ENCODE measurements at places on chromosomes 16 and 17.

DNA sequence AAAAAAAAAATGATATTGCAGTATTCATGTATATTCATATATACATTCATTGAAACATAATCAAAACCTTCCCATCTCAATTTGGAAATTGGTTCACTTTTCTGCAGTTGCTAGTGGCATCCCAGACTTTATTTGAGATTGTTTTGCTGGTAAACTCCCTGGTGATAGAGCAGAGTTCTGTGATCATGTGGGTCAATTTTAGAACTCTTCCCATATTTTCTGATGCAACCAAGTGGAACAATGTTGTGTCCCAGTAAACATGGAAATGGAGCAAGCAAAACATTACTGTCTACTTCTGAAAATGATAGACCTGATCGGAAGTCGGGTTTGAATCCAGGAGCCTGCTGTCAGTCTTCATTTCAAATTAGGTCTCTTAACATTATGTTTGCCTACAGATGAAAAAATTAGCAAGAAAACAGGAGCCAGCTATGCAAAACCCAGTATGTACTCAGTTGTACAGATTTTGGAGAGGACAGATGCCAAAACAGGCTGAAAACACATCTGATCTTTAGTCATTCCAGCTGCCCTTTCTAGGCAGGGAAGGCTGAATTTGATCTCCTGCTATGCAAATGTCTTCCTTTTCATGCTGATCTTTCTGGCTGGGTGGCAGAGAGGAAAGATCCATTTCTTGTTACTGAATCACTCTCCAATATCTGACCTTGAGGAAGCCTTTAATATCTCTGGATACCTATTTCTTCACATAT is 786.6 kb upstream of the SOX9 start:
- no peak for DNase-seq

DNA sequence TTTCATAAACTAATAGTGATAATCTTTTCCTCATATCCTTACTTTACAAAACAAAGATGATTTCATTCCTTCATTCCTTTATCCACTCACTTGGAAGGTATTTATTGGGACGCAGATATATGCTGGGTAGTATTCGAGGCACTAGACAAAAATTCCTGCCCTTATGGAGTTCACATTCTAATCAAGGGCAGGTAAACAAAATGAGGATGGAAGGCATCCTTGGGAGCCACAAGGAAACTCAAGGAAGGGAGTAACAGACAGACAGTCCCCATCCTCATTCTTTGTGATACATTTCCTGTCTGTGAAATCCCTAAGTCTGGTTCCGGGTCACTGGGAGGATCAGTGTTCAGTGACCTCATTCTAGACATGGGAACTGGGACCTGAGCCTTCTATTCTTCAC is 45.2 kb downstream of the SLC6A2 start:
- DNase-seq: no peak

DNA sequence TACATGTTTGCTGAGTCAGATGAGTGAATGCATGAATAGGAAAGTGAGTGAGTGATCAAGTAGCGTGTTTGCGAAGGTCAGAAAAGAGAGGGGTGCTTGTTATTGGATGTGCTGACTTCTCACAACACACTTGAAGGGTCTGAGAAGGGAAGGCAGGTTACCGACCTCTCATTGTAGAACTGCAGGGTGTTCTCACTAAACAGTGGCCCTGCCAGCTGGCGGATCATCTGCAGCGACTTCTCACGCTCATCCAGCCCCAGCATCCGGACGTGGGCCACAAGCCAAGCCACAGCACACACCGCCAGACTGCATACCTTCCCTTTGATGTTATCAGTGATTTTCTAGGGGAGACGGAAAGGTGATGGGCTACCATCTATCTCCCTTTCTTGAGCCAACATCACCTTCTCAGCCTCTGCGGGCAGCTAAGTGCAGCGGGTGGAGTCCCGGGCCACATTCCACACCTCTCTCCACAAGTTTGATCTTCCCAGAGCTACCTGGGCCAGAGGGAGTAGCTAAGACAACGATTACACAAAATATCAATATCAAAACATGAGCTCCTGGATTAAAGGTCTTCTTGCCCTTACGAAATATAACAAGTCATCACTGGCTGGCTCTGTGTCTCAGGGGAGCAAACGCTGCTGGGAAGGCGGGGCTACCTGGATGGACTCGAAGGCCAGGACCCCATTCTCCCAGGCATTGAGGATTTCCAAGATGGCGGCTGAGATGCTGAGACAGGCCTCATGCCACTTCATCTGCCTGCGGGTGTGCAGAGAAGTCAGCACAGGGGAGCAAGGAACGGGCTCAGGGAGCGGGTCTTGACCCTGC is 11.0 kb downstream of the CSF3 start:
- no peak for DNase-seq

DNA sequence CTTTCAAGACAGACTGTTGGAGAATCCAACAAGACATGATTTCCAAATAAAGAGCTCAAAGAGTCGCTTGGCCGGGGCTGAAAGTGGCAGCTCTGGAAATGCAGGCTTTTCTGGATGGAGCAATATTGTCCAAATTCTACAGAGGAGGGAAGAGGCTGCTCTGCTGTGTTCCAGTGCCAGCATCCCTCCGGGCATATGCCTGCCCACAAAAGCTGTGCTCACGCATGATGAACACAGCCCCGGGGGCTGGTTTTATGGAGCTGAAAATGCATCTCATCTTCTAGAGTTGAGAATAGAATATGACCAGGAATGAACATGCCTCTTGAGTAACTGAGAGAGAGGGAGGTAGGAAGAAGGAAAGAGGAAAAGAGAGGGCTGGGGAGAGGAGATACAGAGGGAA is 74.7 kb upstream of the TOX3 start:
- no peak for DNase-seq

- DNase-seq: no peak
Observed at GRCh38 chr16:59478838-59479237, 744.7 kb upstream of the GOT2 start.

DNA sequence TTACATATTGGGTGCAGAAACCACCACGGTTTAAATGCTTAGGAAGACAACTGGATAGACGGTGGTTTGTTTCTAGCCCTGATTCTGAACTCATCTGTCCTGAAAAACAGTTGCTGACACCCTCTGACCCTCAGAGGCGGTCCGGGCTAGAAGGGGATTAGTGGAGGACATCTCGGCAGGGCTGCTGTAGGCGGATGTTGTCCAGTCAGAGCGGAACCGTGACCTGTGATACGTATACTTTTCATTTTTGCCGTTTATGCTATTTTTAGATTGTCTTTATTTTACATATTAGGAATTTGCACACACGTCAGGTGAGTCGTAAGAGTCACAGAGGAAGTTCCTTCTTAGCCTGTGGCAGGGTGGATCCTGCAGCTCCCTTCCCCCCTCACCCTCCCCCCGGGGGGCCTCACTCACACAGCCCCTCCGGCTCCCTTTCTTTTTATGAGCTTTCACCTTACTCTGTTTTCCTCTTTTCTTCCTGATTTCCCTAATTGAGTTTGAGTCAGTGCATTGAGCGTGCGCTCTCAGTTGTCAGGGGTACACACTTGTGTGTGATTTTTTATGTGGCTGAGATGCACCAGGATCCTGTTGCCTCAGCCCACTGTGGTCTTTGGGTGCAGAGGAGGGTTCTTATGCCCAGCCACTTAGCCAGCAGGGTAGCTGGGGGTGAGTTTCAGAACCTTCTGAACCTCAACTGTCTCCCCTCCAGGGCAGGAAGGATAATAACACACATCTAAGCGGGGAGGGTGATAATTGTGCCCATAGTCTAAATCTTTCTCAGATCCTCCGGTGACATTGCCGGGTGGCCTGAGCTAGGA is 211.1 kb upstream of the CHMP6 start:
- no peak for DNase-seq

DNA sequence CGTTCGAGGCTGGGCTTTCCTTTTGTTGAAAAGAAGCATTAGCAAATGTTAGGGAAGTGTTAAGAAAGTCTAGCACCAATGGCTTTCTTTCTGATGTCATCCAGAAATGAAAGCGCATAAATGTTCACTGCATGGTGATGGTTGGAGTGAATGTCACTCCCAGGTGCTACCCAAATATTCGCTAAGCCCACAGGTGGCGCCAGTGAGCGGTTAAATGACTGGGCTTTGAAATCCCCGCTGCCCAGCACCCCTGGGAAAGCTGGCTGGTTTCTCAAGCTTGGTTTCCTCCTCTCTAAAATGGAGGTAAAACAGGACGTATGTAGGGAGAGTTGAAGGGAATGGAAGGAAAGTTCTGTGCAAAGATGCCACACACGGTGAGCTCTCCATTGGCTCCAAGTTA is 104.4 kb downstream of the IRX5 start:
- DNase-seq: peak; percentile 54

- no peak for DNase-seq
Observed at GRCh38 chr17:13541032-13541480, 60.7 kb downstream of the HS3ST3A1 start.

DNA sequence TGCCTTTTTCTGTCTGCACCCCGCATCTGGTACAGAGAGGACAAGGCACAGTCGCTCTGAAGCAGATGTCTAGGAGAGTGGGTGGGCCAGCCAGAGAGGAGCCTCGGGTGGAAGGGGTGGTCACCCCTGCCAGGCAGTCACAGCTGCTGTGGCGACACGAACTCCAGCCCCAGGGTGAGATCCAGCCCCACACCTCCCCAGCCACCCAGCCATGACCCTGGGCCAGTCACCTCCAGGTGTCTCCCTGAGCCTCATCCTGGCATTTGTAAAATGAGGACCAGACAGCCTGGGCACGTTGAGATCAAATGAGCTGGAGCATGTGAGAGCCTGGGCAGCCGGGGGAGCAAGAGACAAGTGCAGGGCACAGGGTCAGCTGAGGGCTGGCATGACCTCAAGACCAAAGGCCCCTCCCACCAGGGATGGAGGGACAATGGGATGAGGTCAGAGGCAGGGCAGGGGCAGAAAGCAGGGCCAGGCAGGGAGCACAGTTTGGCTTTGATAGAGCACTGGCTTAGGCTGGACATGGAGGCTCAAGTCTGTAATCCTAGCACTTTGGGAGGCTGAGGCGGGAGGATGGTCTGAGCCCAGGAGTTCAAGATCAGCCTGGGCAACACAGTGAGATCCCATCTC is 7.7 kb downstream of the ADAM11 start:
- no peak for DNase-seq

- DNase-seq: no peak
Observed at GRCh38 chr17:40577611-40578065, 12.4 kb upstream of the CCR7 start.

DNA sequence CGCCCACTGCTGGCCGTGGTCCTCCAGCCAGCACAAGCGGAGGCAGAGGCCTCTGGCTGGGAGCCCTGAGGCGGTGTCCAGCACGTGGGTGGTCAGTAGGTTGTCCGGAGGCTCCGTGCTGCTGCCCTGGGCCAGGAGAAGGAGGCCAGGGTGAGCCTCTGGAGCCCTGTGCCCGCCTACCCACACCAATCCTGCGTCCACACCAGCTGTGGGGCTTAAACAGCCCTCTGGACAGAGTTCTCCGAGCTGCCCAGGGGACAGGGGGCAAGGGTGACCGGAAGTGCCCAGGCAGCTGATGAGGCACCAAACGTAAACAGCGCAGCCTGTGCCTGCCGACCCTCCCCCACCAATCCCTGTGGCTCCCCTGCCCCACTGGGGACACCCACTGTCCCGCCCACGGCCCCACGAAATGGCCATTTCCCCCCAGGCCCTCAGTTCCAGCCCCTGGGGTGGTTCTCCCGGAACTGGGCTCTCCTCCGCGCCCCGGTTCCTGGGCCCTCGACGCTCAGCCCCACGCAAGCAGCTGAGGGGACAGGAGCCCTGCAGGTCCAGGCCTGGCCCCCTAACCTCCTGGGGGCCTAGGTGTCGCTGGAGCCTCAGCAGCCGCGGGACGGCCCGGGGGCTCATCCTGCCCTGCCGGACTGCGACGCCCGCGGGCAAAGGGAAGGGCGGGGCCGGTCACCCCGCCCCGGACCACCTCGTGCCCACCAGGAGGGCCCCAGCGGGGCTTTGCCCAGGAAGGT is 27.9 kb upstream of the DBNDD1 start:
- DNase-seq: no peak

DNA sequence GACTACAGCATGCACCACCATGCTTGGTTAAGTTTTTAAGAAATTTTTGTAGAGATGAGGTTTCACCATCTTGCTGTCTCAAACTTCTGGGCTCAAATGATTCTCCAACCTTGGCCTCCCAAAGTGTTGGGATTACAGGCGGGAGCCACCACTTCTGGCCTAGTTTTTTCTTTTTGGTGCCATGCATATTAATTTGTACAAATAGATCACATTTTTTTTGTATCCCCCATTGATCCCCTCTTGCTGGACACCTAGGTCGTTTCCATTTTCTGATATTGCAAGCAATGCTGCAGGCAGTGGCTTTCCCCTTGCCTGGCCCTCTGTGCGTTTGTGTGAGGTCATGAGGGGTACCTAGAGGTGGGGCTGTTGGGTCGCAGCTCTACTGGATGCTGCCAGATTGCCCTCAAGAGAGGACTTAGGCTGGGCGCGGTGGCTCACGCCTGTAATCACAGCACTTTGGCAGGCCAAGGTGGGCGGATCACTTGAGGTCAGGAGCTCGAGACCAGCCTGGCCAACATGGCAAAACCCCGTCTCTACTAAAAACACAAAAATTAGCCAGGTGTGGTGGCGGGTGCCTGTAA is 23.8 kb downstream of the RAP1GAP2 start:
- DNase-seq: no peak

- DNase-seq: no peak
Observed at GRCh38 chr16:86355531-86355930, 154.8 kb upstream of the FOXF1 start.

GRCh38 chr17:37689317-37689716 is 46.1 kb upstream of the DDX52 start:
- peak; percentile 79 for DNase-seq

DNA sequence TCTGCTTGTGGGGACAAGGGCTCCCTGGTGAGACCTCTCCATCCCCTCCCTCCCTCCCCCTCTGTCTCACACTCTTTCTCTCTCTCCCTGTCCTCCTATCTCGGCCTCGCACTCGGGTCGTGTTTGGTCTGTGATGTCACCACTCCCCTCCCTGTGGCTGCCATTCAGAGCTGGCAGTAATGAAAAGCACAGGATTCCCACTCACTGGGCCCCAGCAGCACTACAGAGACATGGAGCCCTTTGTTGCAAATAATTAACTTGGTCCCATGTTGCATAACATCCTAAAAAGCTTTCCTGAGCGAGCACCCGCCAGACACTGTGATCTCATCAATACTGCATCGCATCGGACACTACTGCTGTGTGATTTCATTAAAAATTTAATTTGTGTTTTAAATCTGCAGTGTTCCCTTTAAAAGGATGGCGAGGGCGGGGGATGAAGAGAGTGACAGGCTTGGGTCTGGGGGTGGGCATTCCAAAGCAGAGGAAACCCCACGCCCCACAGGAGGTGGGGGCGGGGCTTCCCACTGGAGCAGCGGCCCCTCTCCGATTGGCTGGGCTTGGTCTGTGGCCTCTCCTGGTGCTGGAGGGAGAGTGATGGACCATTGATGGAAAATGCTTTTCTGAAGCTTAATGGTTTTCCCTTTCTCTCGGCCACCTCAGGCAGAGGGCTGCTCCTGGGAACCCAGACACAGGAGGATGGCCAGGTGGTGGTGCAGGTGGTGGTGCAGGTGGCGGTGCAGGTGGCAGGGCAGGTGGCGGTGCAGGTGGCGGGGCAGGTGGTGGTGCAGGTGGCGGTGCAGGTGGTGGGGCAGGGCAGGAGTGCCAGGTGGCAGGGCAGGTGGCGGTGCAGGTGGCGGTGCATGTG is 15.3 kb upstream of the NPTX1 start:
- no peak for DNase-seq

- no peak for DNase-seq
Observed at GRCh38 chr17:66469890-66470289, 167.5 kb downstream of the PRKCA start.

All from small intestine (tissue), 16 donors.